Stimulated activated CD8-positive, alpha-beta memory T cell treated with anti-CD3 and anti-CD28 coated beads, Interleukin-4, amount 100 ng/mL, for 4 hours (primary cell): ENCODE measurements at places on chromosomes 6 and 20.

- DNase-seq = no peak
Observed at GRCh38 chr20:45060294-45060693, 40.6 kb downstream of the KCNS1 start.

GRCh38 chr6:30922447-30922852, 8.4 kb downstream of the VARS2 start:
- DNase-seq = no peak

- DNase-seq = no peak
Observed at GRCh38 chr20:41969656-41970055, 351.5 kb upstream of the CHD6 start.

- DNase-seq = no peak
Observed at GRCh38 chr6:7502743-7503142, 38.7 kb upstream of the DSP start.

DNA sequence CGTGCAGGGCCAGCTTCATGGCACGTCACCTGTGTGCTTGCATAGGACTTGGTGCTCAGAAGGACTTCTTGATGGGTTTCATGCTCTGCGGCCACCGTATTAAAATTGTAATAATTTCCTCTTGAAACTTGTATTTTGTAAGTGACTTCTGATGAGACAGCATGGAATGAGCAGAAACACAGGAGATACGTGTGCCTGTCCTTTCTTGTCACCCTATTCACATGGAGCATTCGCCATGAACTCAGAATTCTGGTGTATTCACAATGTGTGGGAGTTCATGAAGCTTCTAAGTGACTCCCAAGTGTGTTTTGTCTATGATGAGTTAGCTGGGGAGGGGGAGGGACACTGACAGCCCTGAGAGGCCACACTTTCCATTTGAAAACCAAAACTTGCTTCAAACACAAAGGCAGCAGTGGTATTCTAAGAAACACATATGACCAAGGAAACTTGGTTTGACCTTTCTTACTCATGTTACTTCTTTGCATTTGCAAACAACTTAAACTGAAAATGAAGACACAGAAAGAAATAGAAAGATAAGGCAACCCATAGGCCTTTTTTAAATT, 92.1 kb upstream of the NEDD9 start:
- peak; percentile 31 for DNase-seq

- DNase-seq = no peak
Observed at GRCh38 chr6:107061125-107062020, 33.4 kb downstream of the MTRES1 start.

GRCh38 chr6:67221226-67221625, 1413.9 kb upstream of the ADGRB3 start:
- no peak for DNase-seq
